Melanocyte of skin (primary cell): ENCODE measurements at places on chromosomes 3 and 15. TPM values are rescaled to one million over a fixed set of nuclear protein-coding genes. Genes with fewer than 3 reads are reported as not detected.

Gene KIF15
- total RNA-seq, result 4.5 and 4.7 TPM in 2 replicates

Gene GOLGA6D
- not detected in 2 replicates for total RNA-seq

Gene PRSS50
- total RNA-seq, result not detected in 2 replicates

Gene CDC25A
- total RNA-seq, result 26.7 and 30.6 TPM in 2 replicates

Gene GAP43
- under 0.01 TPM in 1 of 2 replicates, not detected in the other for total RNA-seq

Gene DPPA4
- total RNA-seq, result not detected in 2 replicates

Gene EFCAB12
- total RNA-seq, result under 0.01 and 0.31 TPM in 2 replicates
